Activated CD4-positive, CD25-positive, alpha-beta regulatory T cell treated with anti-CD3 and anti-CD28 coated beads, Interleukin-2, amount 50 U/mL, for 72 hours (primary cell): ENCODE measurements at places on chromosomes 12 and 14.

GRCh38 chr14:41899416-41899815 lies 292.7 kb downstream of the LRFN5 start:
- no peak for DNase-seq

GRCh38 chr12:41460906-41461305 lies 272.8 kb downstream of the PDZRN4 start:
- no peak for DNase-seq

DNA sequence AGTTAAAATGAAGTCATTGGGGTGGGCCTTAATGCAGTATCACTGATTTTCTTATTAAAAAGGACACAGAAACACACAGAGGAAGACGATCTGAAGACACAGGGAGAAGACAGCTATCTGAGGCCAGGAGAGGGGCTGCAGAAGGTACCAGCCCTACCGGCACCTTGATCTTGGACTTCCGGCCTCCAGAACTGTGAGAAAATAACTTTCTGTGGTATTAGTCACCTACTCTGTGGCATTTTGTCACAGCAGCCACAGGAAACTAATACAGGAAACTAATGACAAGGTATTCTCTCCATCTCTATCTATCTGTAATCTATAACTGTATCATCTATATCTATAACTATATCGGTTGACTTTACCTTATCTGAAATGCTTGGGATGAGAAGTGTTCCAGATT lies 1149.5 kb downstream of the BCL11B start:
- DNase-seq: no peak

DNA sequence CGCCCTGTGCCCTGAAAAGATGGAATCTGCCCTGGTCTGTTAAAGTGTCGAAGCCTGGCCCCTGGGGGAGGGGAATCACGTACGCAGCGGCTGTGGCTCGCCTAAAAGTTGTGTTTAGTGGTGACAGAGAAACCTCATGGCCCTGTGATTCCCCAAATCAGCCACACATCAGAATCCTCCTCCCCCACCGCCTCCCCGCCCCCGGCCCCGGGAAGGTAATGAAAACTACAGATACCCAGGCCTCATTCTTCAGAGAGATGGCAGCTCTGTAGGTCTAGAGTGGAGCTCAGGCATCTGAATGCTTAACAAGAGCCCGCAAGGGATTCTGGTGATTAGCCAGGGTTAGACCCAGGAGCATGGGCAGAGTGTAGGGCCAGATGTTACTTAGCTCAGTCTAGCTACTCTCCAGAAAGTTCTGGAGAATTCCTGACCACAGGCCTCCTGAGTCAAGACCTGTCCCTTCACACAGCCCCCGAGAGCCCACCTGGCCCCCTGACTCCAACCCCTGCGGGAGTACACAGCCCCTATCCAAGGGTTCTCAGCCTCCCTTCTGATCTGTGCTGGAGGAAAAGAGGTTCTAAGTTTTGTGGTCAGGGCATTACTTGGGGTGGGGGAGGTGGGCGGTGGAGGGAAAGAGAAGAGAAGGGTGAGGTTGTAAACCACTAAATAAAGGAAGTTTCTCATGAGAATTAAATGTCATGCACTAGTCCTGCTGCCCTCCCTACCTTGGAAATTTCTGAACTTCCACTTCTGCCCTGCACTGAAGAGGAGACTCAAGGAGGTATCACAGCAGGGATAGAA lies 114.8 kb downstream of the PLXNC1 start:
- peak; percentile 59 for DNase-seq

- no peak for DNase-seq
These were observed 329.4 kb upstream of the TBX3 start for GRCh38 chr12:115013236-115013981.

- no peak for DNase-seq
These were observed 19.2 kb downstream of the VDR start for GRCh38 chr12:47885566-47885965.

GRCh38 chr14:34733245-34733644 lies 18.9 kb upstream of the CFL2 start:
- DNase-seq: no peak

- no peak for DNase-seq
These were observed 7.1 kb upstream of the KICS2 start for GRCh38 chr12:64229240-64229639.

DNA sequence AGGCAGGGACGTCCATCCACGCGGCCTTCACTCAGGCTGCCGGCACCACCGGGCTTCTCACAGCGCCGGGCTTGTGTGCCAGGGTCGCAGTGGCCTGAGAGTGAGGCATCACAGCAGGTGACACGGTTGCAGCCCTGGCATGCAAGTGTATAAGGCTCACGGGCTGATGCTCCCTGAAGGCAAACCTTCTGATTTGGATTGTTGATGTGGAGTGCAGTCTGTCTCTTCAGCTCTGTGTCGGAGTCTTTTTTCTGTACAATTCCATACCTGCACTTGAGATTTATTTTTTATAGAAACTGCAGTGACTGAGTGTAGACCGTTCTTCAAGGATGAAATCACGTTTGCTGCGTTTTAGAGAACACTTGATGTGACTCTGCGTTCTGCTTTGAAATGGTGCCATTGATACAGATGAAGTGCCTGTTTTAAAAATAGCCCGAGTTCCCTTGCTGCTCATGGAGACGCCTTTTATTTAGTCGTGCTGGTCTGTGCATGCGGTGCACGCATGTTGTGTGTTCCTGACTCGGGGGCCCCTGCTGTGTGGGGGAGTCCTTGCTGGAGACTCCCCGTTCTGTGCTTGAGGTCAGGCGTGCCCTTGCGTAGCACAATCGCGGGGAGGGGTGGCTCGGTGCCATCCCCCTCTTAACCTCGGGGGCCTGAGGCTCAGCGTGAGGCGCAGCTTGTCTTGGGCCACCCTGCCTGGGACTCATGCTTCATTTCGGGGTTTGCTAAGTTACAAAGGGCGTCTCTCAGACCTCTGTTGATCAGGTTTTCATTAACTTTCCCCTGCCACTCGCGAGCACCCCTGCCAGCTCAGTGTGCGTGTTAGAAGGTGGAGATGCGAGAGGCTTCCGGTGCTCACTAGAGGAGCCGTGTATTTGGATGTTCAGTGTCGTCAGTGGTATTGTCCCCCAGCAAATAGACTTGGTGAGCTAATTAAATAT lies 21.6 kb upstream of the AMN start:
- no peak for DNase-seq

GRCh38 chr12:108390495-108391203 lies 51.5 kb upstream of the CMKLR1 start:
- no peak for DNase-seq

- no peak for DNase-seq
These were observed 174.2 kb upstream of the E2F7 start for GRCh38 chr12:77239617-77240016.

DNA sequence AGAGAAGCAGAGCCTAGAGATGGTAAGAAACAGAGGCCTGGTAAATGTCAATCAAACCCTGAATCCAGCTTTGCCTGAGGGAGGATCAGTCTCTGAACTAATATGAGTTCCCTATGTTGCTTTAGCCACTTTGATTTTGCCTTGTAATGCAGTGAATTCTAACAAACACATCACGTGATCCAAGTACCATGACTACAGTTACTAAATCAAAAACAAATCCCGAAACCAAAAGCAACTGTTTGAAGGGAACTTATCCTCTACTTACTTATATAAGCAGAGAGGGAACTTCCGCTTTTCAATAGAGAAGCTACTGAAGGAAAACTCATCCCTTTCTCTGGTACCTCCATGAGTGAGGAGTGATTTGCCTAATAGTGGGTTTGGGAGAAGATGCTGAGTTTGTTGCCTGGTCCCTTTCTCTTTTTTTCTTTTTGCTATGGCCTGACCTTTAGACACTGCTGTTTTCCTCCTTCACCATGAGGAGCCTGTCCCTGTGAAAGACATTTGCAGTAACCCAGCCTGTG lies 7.7 kb upstream of the PPTC7 start:
- no peak for DNase-seq

- DNase-seq: no peak
These were observed 53.5 kb downstream of the NTF3 start for GRCh38 chr12:5485454-5485853.

GRCh38 chr14:103891667-103892215 lies 36.5 kb upstream of the TDRD9 start:
- no peak for DNase-seq

GRCh38 chr12:13135371-13136178 lies 32.1 kb upstream of the GSG1 start:
- no peak for DNase-seq

DNA sequence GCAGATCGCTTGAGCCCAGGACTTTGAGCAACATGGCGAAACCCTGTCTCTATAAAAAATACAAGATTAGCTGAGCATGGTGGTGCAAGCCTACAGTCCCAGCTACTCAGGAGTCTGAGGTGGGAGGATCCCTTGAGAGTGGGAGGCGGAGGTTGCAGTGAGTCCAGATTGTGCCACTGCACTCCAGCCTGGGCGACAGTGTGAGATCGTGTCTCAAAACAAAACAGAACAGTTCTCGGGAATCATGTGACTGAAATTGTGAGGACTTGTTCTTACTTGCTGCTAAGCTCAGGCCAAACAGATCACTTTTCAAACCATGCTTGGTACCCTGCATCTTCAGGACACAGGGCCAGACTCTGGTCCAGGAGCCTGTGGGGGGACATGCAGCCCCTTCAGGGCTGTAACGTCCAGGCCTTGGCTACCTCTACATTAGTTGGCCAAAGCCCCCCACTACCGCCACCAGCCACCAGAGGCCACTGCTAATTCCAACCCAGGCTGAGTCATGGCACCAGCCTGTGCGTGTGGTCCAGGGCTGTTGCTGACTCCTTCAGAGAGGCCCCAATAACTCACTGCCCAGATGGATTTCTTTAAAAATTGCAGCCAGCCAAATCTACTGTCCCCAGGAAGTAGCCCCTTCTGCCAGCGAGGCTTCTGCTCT lies 33.4 kb upstream of the SYNDIG1L start:
- peak; percentile 35 for DNase-seq

DNA sequence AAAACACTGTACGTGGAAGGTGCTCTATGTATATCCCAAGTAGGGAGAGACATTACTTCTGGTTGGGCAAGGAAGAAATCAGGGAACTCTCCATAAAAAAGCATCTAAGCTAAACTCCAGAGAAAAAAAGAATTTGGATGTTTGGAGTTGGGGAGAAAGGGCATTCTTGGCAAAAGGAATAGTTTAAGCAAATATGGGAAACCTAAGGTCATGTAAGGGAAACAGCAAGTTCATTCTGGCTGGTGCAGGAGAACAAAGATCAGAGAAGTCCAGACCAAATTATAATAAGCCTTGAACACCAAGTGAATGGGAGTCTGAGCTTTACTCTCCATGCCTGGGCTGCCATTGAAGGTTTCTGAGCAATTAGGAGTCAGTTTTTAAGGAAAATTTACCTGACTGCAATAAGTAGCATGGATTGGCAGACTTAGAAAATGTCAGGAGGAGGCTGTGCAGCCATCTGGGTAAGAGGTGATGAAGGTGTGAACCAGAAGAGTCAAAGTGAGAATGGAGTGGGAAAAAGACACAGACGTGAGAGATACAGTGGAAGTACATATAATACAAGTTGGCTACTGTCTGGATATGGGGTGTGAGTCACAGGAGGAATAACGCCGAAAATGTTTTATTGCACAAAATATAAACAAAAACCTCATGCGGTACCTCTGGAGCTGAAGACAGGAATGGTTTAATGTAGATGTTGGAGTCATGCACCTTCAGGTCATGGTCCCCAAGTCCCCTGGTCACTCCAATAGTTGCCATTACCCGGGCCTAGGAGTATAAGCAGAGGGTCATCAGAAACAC lies 222.6 kb downstream of the MON2 start:
- DNase-seq: no peak

DNA sequence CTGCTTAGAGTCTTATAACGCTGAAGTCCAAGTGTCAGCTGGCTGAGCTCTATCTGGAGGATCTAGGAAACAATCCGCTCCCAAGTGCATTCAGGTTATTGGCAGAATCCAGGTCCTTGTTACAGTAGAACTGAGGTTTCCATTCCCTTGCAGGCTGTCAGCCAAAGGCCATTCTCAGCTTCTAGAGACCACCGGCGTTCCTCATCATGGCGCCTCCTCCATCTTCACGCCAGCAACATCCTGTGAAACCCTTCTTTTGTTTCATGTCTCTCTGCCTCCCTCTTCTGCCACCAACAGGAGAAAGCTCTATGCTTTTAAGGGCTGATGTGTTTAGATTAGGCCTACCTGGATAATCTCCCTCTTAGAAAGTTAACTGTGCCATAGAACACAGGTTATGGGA lies 133.0 kb upstream of the RASSF8 start:
- DNase-seq: no peak

DNA sequence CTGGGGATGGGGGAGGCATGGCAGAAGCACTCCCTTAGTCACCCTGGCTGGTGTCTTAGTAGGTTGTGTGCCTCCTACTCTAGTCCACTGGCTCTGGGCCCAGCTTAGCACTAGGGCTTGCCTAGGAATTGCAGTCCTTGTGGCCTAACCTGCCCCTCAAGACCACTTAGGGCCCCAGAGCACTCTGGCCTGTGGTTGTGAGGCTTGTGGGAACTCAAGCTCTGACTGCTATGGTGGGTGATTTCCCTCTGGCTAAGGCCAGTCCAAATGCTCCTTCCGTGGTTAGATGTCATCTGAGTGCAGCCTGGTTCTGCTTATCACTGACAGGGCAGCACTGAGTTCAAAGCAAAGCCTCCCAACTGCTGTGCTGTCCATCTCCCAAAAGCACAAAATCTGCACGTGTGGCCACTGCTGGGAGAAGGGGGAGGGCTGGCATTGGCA lies 20.2 kb downstream of the FGD4 start:
- DNase-seq: no peak

DNA sequence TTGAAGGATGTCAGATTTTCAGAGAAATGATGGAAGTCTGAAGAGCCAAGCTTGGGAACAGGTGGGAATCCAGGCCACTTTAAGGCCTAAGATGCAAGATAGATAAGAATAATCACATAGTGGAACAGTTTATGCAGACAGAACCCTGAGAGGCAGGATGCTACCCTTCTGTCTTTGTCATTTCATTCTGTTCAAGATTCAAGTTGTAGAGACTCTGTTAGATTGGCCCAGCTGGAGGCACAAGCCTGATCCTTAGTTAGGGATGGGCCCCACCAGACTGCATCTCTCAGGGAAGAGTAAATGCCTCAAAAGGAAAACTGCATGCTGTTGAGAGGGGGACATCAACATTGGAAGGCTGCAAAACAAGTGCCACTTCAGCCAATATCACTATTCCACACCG lies 287.0 kb downstream of the PCNX1 start:
- no peak for DNase-seq

GRCh38 chr12:2226641-2227040 lies 173.9 kb downstream of the CACNA1C start:
- no peak for DNase-seq

DNA sequence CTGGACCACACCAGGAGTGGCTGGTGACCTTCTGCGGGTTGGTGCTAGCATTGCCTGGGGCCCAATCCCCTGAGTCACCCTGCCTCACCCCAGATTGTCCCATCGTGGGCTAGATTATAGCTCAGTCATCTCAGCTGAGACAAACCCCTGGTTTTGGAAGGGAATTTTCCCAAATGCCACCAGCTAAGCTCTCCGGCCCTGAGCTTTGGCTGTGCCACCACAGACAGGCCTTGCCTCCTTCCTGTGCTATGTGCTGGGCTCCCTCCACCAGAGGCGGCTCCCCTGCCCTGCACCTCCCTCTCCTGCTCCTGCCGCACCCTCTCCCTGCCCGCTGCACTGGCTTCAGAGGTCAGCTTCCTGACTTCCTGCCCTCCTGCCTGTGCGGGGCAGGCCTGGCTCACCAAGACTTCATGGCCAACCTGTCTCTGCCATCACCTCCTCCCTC lies 196.3 kb downstream of the TSPAN9 start:
- DNase-seq: no peak
